ENCODE measurements at places on chromosomes 16 and 17.

GRCh38 chr17:80720610-80721577 lies 176.3 kb downstream of the RPTOR start:
- no peak for DNase-seq

GRCh38 chr17:13531721-13532120 lies 70.0 kb downstream of the HS3ST3A1 start:
- no peak for DNase-seq

DNA sequence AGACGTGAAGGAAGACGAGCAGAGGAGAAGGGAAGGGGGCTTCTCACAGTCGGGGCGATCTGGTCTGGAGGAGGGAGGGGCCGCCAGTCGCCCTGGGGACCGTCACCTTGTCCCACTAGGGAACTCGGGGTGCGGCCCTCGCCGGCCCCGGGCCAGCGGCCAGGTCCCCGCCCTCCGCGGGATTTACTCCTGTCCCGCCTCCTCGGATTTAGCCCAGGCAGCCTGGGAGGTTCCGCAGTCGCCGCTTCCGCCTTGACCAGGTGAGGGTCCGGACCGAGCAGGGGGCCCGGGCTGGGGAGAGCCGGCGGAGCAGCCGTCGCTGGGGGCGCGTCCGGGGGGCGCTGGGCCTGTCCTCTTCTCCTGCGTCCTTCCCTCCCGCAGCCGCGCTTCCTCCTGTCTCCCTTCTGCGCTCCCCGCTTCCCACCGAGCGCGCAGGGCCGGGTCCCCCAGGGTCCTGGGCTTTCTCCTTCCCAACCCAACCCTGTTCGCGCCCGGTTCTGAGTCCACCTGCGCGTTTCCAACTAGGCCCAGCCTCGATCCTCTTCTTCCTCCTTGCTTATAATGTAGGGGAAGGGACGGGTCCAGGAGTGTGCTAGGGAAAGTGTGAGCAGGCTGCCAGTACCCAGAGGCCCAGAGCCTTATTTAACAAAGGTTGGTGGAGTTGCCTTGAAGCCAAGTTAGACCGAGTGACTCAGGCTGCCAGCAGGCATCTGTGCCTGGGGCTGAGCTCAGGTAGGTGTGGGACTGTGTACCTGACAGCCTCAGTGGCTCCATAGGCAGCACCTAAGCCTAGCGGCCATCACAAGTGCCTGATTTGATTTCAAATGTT lies at the start of gene TNK1:
Gene TNK1, plus strand, starts transcription at position 235 of the 829 bp plus-strand sequence. CDS start 1,838 bp downstream, outside the sequence.
- no peak for DNase-seq

GRCh38 chr16:14205666-14206065 lies 134.5 kb downstream of the MRTFB start:
- DNase-seq, result no peak

GRCh38 chr17:14150619-14151018 lies 81.3 kb downstream of the COX10 start:
- no peak for DNase-seq

DNA sequence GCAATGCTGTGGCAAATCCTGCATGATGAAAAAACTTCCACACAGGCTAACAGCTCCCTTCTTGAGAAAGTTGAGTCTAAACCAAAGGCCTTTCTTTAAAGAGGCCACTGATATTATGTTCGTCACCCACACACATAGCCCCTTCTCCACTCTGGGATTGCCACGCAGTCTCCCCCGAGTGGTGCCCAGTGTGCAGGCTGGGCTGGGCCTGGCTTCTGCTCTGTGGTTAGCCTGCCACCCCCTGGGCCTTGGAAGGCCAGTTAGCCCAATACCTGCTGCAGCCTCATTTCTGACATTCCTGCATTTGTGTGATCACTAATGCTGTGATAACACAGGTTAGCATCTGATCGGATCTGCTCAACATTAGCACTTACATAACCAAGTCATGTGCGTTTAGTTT lies 44.8 kb downstream of the CDH3 start:
- DNase-seq, result no peak

- DNase-seq, result no peak
Measured at GRCh38 chr17:1034652-1035210, 37.8 kb downstream of the TIMM22 start.

- DNase-seq, result no peak
Measured at GRCh38 chr17:70336411-70336810, 167.1 kb downstream of the KCNJ2 start.

GRCh38 chr17:6035801-6036394 lies 34.3 kb upstream of the WSCD1 start:
- DNase-seq, result no peak

- no peak for DNase-seq
Measured at GRCh38 chr17:79342376-79342775, 267.8 kb downstream of the ENGASE start.

DNA sequence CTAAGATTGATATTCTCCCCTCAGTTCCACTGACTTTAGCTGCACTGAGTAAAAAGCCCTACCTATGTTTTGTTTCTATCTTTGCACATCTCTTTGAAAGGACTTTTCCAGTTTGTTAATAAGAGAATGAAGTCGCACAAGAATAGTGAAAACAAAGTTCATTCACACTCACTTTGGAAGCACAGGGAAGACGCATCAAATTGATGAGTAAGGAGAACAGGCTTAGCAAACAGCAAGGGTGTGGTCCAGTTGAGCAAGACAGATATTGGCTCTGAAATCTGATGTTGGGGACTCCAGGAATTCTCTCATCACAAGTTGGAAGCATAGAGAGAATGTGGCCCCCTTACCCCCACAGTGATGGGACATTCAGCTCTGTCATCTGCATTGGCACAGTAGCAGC lies 221.3 kb downstream of the CDH11 start:
- DNase-seq, result no peak

GRCh38 chr17:65978871-65979270 lies 213.1 kb downstream of the CEP112 start:
- DNase-seq, result no peak

DNA sequence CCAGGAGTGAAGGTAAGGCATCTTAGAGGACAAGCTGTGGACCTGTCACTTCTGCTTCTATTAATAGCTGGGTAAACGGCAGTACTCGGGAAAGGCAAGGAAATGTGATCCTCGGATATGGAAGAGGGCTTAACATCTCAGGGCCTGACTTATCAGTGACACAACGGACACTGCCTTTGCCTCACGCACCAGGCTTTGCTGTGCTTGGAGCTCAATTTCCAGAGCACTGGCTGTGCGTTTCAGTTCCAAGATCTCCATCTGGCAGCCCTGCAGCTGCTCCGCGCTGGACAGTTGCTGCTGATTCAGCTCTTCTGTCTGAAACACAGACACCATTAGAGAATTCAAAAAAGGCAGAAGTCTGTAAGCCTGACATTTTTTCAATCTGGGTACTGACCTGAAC lies 3.5 kb downstream of the KRT40 start:
- DNase-seq, result no peak

GRCh38 chr16:49540836-49541235 lies 167.2 kb downstream of the C16orf78 start:
- no peak for DNase-seq

GRCh38 chr16:22194707-22195444 lies 11.2 kb upstream of the EEF2K start:
- no peak for DNase-seq

DNA sequence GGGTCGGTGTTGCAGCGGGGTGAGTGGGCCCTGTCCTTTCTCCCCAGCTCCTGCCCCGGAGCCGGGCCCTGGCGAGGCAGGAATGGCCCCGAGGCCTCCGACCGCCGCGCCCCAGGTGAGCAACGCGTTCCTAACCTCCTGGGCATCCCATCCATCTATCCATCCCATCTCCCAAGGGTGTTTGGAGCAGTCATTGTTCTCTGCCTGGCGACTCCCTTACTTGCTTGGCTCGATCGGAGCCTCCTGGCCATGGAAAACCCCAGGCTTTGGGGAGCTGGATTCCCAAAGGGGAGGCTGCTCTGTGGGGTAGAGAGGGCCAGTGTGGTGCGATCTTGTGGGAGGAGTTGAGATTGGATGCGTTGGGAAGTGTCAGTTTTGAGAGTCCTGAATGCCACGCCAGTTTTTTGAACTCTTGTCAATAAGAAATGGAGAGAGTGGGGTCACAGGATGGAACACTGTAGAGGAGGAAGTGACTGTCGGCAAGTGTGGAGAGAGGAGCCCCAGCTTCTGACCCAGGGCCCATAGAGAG lies 684 bp downstream of the ZFP90 start:
- DNase-seq, result no peak

- DNase-seq, result no peak
Measured at GRCh38 chr17:40323391-40324381, 14.7 kb downstream of the RARA start.

GRCh38 chr16:88381820-88382451 lies 823 bp upstream of the ZNF469 start:
- DNase-seq, result no peak

DNA sequence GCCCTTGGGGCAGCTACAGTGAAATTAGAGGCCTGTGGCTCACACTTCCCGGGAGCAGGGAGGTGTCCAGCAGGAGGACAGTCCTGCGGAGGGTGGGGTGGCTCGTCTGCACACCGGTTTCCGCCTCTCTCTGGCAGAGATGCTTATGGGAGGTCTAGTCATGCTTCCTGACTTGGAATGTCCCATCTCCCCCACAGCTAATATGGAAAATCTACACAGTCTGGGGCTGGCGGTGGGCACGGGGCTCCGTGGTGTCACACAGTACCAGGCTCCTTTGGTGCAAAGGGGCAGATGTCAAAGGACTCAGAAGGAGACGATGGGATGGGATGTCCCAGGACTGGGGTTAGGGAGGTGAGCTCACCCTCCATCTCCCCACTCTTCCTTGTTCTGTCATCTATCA lies 44.1 kb upstream of the DOC2B start:
- DNase-seq, result no peak

DNA sequence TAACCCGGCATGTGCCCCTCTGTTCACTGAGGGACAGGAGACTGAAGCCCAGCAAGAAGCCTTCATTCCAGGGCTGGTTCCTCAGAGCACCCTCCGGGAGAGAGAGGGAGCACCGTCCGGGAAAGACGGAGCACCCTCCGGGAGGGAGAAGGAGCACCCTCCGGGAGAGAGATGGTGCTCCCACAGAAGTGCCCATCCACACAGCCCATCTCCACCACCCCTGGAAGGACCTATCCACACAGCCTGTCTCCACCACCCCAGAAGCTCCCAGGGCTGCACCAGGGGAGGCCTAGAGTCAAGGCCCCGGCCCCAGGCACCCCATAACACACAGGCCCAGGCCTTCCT lies 88.6 kb downstream of the ABR start:
- no peak for DNase-seq

DNA sequence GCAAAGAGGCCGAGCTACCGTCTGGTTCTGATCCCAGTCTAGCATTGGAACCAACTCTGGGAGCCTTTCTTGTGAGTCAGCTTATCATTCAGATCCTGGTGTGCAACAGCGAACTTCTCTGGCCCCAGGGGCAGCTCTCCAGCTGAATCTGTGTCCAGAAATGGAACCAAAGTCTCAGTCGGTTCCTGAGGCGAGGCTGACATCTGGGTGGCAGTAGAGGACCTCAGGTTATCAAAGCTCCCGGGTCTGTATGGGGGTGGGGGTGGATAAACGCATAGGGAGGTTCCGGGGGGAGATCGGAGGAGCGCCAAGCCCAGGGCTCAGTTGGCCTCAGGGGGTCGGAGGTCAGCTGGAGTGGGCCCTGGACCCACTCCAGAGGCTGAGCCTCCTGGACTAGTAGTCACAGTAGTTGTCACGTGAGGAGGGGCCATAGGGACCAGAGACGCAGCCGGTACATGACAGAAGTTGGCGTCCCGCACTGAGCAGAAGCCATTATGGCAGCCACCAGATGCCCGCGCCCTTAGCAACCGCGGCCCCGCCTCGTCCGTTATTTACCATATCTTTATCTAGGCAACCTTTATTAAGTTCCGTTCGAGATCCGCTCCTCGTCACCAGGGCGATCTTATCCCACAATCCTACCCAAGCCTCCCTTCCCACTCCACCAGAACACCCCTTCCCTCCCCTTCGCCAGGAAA lies 12.9 kb downstream of the RDM1 start:
- no peak for DNase-seq

- DNase-seq, result no peak
Measured at GRCh38 chr17:50495918-50496317, 12.3 kb upstream of the MYCBPAP start.

DNA sequence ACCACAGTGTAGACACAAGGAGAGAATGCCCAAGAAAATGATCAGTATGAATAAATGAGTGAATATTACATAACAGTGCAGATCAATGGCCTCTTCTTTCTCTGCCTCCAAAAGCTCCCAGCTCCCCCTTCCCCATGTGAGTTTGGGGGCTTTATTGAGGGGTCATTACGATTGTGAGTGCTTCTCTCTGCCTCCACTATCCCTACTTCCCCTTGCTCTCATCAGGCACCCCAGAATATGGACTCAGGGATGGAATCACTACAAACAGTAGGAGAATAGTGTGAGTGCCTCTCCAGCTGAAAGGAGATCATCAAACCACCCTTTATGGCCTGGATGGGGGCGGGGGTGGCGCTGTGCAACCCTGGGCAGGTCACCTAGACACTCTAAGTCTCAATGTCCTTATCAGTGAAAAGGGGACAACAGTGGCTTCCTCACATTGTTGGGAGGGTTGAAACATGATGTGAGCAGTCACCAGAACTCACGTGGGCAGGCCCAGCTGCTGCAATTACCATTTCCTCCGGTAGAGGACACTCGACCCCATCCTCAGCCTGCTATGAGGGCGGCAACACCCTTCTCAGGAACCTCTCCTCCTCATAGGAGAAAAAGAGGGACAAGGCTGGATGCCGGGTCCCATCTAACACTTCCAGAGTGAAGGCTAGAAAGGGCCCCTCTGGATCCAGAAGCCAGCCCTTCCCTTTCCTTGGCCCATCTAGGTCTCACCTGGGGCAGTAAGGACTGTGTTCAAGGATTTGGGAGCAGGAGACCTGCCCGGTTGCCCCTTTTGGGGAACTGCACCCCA lies 2.1 kb upstream of the EPOP start:
- DNase-seq, result peak; percentile 68

DNA sequence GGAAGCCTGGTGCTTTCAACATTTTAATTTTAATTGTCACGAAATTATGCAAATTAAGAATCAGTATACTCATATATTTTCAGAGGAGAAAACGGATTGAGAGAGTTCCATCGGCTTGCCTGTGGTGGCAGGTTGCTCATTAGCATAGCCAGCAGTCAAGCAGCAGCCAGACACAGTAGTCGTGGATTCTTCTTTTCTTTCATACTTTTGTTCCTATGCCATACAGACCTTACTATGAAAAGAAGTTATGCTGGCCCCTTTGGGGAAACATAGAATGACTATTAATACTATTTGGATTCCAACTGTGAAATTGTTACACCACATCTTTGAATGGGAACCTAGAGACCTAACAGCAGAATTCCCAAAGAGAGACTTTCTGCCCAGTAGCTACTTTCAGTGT lies 617.7 kb upstream of the CA10 start:
- DNase-seq, result no peak
